CD4-positive, alpha-beta T cell treated with Interleukin-4 for 4 hours (primary cell): ENCODE measurements at places on chromosomes 12 and 14.

GRCh38 chr12:4331842-4332241, 10.8 kb downstream of the TIGAR start:
- no peak for DNase-seq

GRCh38 chr12:57625261-57626032, 7.6 kb downstream of the B4GALNT1 start:
- DNase-seq = no peak

DNA sequence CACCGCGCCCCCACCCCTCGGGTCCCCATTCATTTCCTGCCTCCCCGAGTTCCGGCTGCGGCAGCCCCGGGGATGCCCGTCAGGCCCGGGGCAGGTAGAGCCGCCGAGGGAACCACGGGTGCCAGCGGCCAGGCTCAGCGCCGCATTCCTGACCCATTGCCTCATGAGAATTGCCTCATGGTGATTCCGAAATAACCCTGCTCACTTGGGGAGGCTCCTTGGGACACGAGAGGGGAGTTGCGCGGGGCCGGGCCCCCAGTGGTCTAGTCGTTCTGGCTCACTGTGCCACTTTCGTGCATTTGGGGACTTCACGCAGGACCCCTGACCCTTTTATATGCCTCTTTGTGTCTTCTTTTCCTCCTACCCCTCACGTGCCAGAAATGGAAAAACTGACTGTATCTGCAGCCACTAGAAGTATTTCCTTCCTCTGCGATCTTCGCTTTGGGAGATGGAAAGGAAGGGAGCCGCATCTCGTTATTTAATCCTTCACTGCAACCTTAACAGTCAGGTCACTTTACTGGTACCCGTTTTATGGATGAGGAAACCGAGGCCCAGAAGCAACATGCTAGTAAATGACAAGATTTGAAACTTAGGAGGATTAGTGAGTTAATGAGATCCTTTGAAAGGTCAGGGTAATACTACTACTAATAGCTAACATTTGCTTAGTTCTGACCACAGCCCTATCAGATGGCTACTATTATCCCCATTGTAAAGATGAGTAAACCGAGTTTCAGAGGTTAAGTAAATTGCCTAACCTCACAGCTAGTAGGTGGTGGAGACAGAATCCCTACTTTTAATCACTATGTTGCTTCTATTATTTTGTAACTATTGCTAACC, 768 bp downstream of the PTPN11 start:
- peak; percentile 21 for DNase-seq

DNA sequence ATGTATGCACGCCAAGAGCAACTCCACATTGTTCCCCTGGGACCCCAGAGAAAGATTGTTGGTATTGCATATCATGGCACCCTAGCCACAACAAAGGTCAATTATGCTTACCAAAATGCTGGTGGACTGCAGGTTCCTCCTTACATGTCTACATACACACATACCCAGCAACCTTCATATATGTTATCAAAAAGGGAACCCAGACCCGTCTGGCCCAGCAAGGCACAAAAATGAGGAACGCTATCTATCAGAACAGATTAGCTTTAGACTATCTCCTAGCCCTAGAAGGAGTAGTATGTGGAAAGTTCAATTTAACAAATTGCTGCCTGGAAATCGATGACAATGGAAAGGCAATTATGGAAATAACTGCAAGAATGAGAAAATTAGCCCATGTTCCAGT, 61.5 kb downstream of the DHRS2 start:
- no peak for DNase-seq

DNA sequence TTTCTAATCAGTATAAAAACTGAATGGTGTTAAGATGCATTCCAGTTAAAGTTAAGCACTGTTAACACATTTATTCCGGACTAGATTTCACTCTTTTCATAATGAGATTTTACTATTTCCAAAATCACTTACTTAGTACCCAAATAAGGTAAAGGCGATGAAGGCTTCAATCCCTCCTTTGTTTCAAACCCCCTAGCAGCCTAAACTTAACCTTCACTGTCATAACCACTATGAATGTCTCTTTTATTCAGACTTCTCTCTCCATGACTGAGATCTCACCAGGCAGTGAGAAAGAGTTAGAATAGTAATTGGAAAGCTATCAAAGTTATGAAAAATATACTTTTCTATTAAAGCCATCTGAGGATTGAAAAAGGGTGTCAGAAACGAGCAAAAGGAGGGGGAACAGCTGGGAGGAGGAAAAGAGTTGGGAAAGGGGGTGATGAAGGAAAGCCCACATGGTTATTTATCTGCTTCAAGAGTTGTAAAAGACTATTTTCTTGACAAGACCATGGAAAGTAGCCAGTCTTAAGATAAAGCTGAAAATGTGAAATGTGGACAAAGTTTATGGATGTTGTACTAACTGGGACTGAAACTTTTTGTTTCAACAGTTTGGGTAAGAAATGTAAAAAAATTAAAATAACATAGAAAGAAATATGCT, 11.7 kb downstream of the EPS8 start:
- no peak for DNase-seq

DNA sequence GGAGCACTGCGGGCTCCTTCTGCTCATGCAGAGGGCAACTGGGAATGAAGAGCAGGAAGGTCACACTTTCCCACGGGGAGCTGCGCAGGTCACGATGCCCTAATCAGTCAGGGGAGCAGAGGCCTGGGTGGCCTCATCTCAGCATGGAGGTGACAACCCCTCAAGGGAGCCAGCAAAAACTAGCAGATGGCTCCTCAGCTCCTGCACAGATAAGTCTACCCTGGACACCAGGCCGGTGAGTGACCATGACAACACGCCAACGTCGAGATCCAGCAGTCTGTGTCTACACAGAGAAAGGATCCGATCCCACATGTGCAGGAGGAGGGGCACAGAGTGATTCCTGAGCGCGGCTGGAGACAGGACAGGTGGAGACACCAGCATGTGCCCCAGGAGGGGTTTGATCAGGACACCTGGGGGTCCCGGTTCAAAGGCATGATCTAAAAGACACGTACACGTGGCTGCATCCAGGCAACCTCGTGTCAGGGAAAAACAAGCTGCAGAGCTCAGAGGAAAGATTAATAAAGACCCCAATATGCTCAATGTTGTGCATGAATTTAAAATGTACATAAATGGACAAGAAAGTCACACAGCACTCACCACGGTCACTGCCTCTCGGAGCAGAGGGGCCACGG, 153.7 kb upstream of the SFSWAP start:
- DNase-seq = no peak

DNA sequence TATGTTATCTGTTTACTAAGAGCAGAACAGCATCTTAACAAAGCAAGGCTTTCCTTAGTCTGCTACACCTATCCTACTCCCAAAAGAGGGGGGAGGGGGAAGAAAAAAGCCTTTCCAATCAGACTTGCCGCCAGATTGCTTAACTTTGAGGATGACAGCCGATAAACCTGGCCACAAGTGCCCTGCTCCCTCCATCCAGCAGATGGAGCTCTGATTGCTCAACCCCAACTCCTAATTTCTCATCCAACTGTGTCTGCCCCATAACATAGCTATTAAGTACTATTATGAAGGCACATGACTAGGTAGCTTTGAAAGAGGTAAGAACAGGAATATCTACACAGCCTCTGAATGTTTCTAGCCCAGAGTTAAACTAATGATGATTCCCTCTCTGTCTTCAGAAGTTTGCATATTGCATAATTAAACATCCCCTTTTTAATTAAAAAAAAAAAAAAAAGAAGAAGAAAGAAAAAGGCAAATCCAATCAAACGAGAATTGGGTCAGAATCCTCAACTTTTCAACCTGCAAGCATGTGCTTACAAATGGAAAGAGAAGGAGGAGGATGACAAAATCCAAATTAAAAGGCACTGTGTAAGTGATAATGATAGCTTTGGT, 247.4 kb downstream of the GALC start:
- peak; percentile 6 for DNase-seq

- peak; percentile 36 for DNase-seq
Observed at GRCh38 chr12:21656905-21657325, 727 bp downstream of the LDHB start.

DNA sequence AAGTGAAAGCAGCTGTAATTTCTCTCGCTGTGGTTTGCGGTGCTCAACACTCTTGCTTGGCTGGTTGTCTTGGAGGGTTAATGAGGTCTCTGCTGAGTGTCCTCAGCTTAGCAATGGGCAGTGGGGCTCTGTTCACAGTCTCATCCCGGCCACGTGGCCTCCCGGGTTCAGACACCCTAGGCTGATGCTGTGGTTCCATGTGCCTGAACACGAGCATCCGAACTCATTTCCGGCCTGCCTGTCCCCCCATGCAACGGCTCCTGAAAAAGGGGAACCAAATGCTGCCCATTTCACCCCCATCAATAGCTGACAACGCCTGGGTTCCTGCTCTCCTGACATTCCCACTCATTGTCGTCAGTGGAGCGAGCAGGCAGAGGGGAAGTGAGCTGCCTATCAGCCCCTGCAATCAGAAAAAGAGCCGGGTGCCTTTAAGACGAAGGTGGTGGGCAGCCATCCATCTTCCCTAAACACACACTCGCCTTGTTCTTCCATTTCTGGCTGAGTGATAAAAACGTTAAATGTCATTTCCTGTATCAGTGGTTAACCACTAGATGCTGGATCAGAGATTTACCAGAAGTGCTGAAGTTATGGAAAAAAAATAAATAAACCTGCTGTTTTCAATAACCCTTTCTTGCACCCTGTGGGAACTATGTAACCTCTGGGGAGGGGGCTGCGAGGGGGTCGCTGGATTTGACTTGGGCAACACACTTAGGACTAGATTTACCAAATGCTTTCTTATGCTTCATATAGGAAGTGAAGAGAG, 60.3 kb upstream of the BCL2L14 start:
- DNase-seq = peak; percentile 70

DNA sequence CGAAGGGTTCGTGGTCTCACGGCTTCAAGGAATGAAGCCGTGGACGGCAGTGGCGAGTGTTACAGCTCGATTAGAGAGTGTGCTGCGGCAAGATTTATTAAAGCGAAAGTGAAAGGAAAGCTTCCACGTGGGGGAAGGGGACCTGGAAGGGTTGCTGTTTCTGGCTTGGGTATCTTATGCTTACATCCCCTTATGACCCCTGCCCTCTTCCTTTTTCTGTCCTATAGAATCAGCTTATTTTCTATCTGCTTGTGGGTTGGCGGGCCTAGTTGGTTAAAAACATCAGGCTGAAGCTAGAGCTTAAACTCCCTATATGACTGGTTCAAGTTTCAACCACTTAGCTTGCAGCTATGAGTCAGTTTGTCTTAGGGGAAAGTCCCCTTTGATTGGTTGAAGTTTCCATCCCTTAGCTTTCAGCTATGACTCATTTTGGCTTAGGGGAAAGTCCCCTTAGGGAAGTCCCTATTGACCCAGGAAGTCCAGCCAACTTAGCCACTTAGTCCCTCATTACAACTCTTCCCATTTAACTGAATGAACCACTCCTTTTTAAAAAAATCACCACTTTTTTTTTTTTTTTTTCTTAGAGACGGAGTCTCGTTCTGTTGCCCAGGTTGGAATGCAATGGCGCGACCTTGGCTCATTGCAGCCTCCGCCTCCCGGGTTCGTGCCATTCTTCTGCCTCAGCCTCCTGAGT, 1494.7 kb upstream of the TMEM132C start:
- peak; percentile 90 for DNase-seq

- DNase-seq = no peak
Observed at GRCh38 chr14:70663707-70664179, 22.0 kb downstream of the TTC9 start.

- no peak for DNase-seq
Observed at GRCh38 chr14:90647473-90648005, 168.7 kb downstream of the TTC7B start.

DNA sequence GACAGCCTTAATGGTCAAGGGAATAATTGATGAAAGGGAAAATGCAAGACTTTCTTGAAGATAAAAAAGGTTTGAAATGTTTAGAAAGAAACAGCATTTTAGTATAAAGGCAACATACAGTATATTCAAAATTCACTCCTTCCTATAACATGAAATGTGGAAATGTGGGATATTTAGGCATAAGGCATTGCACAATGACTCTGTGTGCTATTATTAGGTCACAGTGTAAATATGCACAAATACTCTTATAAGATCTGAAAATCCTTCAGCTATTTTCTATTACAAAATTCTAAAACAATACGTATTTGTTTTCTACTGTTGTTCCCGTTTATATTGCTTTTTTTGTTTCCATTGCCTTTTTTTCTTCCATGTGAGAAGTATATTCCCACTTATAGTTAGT, 127.7 kb downstream of the SLC16A7 start:
- no peak for DNase-seq

GRCh38 chr12:49619286-49619685, 4.1 kb upstream of the PRPF40B start:
- no peak for DNase-seq

DNA sequence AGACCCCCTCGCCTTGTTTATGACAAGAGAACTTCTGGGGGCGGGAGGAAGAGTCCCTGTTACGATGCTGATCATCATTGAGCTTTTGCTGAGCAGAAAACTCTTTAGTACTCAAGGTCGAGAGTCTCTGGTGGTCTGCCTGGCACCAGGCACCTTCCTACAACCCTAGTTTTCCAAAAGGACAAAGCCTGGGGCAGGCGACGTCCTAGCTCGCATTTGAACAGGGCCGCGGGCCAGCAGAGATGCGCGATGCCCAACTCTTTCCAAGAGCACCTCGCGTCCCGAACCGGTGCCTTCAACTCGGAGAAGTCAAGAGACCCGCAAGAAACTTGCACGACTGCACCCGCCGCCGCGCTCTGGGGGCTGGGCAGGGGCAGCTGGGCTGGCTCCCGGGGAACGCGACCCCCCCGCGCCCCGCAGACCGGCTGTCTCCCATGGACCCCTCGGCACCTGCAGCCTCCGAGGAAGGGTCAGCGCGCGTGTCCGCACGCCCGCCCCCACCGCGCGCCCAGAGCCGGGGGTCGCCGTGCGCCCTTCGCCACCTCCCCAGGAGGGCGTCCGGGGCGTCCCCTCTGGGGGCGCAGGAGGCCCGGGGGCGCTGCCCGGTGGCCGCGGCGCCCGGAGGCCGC, 377 bp upstream of the BCL7A start:
- no peak for DNase-seq

GRCh38 chr12:46263140-46264016, 5.5 kb downstream of the SLC38A1 start:
- no peak for DNase-seq

DNA sequence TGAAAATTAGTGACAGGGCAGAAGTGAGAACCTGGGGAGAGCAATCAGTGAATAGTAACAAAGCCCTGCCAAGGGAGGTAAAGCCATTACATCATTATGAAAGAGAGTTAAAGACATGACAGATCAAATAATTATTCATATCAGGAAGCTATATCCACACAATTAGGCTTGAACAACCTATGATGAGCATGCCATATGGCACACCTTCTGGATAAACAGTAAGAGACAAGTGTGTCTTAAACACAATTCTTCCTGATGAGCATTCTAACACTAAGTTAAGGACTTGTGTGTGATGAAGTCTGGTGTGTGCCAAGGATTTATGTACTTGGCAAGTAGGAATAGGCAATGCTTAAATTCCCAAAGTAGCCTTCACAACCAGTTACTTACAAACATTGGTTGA, 76.1 kb downstream of the GALNT4 start:
- no peak for DNase-seq

GRCh38 chr12:43338848-43339526, 213.0 kb downstream of the ADAMTS20 start:
- DNase-seq = no peak

DNA sequence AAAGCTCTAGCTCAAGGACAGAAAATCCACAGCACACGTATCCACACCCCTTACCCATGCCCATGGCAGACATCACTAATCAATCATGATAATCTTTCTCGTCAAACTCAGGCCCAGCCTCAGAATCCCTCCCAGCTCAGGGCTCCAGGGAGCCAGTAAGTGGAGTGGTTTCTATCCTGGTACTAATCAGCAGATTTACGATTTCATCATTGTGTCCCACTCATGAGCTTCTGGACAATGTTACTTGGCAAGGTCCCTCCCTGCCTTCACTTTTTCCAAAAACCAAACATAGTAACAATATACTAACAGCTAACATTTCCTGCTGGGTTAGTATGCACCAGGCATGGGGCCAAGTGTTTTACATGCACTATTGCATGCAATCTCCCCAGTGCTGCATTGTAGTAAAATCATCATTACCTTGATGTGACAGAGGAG, 45.8 kb upstream of the NCOR2 start:
- no peak for DNase-seq
